Activated T-cell treated with anti-CD3 and anti-CD28 coated beads, Interleukin-2, amount 50 U/mL, for 72 hours (primary cell): ENCODE measurements at places on chromosomes 3 and 15.
A peak's percentile ranks its signal among the peaks of the same experiment; 100 is the strongest.

DNA sequence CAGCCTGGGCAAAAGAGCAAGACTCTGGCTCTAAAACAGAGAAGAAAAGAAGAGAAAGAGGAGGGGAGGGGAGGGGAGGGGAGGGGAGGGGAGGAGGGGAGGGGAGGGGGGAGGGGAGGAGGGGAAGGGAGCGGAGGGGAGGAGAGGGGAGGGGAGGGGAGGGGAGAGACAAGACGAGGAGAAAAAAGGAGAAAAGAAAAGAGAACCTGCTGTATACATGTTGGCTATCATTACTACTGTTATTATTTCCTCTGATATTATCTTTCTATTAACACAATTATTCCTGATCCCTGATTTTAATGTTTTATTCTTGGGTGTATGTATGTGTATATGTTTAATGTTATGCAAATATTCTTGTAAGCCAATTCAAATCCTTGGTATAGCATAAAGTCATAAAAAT, 46.9 kb downstream of the PLD1 start:
- no peak for DNase-seq

DNA sequence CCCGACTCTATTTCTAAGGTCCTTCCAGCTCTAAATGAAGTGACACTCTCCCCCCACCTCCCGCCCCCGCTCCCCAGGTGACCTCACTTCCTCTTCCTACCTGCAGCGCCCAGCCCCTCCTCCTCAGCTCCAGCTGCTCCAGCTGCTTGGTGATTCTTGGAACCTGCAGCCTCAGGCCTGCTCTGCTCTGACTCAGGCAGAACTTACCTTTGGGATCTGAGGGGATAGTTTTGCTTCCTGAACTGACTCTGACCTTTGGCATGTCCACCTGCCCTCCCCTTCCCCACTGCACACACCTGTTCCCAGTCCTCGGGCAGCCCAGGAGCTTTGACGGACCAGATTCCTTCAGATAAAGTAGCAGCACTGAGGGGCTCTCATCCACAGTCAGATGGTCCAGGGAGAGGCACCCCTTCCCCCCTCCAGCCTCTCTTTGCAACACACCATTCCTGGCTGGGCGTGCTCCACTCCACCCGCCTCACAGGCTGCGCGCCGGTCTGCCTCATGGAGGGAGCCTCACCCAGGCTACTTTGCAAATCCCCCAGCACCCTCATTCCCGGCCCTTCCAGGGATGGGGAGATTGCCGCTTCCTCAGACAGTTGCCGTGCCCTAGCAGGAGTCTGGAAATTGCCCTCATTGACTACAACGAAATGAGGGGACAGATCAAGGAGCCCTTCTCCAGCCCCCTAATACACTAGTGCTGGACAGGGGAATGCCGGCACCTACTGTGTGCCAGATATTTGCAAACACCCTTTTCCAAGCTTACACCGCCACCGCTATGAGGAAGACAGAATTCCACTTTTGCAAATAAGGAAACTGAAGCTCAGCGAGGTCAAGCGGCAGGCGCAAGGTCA, 692 bp upstream of the C15orf39 start:
- peak; percentile 14 for DNase-seq

GRCh38 chr3:55483196-55484095, 3.7 kb downstream of the WNT5A start:
- DNase-seq, result no peak

DNA sequence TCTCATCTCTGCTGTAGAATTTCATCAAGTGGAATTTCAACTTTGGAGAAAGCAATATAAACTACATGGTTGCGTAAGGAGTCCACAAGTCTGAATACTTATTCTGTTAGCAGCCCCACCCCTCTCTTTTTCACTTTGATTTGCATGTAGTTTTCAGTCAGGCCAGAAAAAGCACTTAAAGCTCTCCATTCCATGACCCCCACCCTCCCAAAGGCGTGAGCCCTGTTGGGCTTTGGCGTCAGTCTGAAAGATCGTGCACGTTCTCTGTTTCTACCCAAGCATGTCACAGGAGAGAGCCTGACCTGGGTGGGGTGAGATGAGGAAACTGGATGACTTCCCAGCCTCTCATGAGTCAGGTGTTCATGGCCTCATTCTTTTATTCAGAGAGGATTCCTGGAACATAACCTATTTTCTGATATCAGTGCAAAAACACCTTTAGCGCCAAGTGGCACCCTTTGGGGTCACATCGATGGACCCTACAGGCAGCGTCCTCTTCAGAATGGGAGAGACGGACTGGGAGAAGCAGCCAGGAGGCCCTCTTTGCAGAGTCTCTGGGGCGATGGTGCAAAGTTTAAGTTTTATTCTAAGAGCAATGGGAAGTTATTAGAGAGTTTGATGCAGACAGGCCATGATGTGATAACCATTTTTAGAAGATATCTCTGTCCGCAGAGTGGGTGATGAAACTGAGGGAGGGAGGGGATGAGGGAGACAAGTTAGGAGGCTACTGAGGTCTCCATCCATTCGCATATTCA, 55.8 kb downstream of the LSM3 start:
- no peak for DNase-seq

GRCh38 chr3:18385706-18386105, 39.4 kb downstream of the SATB1 start:
- DNase-seq, result no peak

GRCh38 chr3:53815651-53816050, 30.6 kb downstream of the CHDH start:
- DNase-seq, result no peak

- DNase-seq, result no peak
Measured at GRCh38 chr15:78353093-78353492, 12.9 kb downstream of the CRABP1 start.

GRCh38 chr3:15512166-15512565, 9.3 kb downstream of the COLQ start:
- DNase-seq, result no peak

GRCh38 chr3:12503126-12503957, 19.1 kb downstream of the TSEN2 start:
- DNase-seq, result no peak

GRCh38 chr3:9397906-9398699, 688 bp downstream of the SETD5 start:
- peak; percentile 49 for DNase-seq

- no peak for DNase-seq
Measured at GRCh38 chr3:171374260-171374659, 85.9 kb downstream of the TNIK start.

GRCh38 chr3:177133860-177134815, 63.1 kb downstream of the TBL1XR1 start:
- no peak for DNase-seq

DNA sequence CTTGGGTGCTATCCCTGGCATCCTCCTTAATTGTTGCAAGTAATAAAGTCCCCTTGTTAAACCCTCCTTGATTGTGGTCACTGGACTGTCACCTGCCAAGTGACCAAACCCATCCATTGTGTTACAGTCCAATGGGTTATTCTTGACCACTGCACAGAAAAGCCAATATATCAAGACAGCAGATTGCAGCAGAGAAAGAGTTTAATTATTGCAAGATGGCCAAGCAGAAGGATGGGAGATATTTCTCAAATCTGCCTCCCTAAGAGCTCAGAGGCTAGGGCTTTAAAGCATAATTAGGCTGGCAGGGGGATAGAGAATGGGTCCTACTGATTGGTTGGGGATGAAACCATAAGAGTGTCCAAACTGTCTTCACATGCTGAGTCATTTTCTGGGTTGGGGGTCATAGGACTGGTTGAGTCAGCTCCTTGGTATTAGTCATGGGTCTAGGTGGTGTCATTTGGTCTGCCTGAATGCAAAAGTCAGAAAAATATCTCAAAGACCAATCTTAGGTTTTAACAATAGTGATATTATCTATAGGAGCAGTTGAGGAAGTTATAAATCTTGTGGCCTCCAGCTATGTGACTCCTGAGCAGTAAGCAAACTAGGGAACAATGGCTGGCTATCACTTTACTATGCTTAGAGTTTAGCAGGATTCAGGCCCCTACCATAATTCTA, 19.1 kb upstream of the XYLB start:
- DNase-seq, result peak; percentile 10

- DNase-seq, result no peak
Measured at GRCh38 chr3:150844484-150844883, 60.8 kb downstream of the MINDY4B start.

DNA sequence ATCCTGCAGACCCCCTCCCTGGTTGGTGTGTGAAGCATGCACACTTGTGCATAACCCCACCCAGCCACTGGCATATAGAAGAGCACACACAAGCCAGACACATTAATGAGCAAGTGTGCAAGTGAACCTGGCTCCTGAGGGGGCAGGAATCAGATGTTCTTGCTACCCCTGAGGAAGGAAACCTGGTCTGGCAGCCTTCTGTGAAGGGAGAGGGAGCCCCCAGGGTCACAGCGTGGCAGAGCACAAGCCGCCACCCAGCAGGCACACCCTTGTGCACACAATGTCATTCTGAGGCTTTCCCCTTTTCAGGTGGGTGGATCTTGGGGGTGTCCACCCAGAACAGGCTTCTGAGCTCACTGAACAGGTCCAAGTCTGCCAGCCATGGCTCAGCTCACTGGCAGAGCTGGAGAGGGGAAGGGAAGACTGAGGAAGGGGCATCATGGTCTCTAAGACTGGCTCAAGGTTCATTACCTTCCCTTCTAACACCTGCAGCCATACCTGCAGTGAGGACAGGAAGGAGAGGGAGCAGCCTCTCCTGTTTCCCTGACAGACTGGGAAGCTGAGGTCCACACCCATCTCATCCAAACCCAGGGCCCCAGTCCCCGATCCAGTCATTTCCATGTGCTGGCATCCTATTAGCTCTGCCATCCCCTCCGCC, 31.6 kb upstream of the SEMA3F start:
- no peak for DNase-seq

DNA sequence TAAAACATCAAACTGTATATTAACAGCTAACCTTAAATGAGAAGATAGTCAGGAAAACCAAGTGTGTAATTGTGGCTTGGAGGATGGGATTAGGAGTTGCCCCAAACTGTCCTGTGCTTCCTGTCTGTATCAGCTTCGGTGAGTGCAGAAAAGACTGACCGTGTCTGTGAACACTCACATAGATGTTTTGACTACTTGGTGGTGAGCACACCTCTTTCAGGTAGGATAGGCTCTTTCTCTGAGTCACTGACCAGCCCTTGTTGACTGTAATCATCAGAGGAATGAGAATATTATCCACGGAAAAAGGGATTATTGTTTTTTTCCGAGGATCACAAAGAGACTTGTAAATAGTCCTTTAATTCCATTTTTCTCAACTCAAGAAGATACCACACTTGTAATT, 51.5 kb downstream of the GMNC start:
- no peak for DNase-seq

DNA sequence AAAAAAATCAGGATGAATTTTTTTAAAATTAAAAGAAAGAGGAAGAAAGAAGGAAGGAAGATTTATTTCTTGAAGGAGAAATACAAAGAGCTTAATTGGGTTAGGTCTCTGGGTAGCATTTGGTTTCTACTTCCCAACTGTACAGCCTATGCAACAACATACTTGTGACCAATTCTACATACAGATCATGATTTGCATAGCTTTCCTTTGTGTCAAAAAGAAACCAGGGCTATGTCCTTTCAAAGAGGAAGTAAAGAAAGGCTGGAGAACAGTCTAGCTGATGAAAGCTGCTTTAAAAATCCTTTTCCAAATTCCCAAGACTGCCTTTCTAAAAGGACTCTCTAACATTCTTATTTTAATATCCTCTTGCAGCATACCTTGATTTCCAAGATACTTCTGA, 6.1 kb upstream of the HGD start:
- DNase-seq, result no peak

GRCh38 chr3:197068077-197068476, 38.5 kb upstream of the MELTF start:
- DNase-seq, result no peak

DNA sequence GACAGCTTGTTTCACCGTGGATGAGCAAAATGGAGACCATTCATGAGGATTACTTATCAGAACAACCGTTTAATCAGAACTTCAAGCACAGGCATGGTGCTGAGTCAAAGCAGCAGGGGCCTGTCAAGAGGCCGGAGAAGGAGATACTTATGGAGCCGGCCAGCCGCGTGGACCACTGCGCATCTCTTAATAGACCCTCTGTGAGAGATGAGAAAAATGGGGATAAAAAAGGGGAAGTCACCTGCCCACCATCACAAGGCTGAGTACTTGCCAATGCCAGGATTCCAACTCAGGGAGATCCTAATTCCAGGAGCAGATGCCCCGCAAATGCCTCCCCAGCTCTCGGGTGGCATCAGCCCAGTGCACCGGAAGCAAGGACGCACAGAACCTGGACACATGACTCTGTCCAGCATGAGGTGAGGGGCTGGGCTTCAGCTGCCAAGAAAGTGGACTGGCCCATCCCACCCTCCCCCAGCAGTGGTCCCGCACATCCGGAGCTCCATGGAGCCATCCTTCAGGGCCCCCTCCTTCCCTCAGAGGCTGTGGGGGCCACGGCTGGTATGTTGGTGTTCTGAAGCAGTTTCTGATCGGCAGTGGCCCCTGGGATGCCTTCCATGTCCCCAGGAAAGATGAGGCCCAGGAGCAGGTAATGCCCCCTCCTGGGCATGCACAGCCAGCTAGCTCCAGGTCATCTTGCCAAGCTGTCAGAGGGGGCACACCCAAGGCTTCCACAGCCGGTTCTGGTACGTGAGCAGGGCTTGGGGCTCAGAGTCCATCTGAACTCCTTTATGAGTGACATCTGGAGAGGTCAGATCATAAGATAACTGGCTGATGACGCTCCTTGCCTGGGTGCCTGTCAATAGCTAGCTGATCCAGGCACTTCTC, 143.8 kb downstream of the ATP10A start:
- DNase-seq, result no peak

- no peak for DNase-seq
Measured at GRCh38 chr3:13263770-13264467, 156.2 kb downstream of the NUP210 start.

DNA sequence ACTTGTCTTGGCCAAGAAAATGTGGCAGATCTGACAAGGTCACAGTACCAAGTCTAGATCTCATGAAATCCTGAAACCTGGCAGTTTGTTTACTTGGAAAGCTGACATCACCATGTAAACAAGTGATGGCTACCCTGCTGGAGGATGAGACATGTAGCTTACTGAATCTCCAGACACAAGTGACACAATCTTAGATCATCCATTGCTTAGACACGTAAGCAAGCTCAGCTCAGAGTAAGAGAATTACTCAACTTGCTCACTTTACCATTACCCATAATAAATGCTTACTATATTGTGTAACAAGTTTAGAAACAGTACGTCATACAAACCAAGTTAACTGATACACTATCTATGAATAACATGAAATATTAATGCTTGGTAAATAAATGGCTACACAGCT, 263.8 kb downstream of the TBC1D5 start:
- DNase-seq, result no peak

- DNase-seq, result no peak
Measured at GRCh38 chr3:72523429-72524151, 324.7 kb downstream of the SHQ1 start.

DNA sequence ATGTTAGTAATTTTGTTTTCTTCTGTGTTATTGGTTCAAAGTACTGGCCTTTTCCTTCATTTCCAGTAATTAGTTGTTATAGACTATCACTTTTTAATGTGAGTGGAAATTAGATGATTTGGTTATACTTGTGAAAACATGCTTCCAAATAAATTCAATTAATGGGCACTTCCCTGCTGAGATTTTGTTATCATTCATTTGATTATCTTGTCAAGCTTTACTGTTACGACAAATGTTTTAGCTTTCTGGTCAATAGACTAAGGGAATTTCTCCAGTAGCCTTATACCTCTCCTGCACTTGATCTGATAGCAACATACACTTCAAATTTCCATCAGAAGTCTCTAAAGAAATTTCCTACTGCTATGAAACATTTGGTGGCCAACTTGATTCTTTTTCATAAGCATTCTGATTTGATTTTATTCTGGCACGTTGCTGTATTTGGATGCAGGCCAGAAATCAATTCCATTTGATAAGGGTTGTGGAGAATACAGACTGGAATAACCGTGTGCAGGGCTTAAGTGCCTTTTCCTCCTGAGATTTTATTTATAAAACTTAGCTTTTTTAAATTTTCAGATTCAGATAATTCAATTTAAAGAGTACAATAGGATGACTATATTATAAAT, 573.8 kb upstream of the NAALADL2 start:
- DNase-seq, result no peak
